ENCODE measurements at places on chromosomes 1 and 21. TPM values are rescaled to one million over a fixed set of nuclear protein-coding genes. Genes with fewer than 3 reads are reported as not detected.

Gene TCHH
- total RNA-seq: 0.11 TPM

Gene CD247
- total RNA-seq: not detected

Gene CNST
- 15.3 TPM for total RNA-seq

Gene LCE1C
- not detected for total RNA-seq

Gene ROR1
- 97.8 TPM for total RNA-seq

Gene CFAP107
- total RNA-seq: not detected

Gene FCRL5
- total RNA-seq: not detected

Gene FCRL1
- total RNA-seq: not detected

Gene ZFP69B
- total RNA-seq: 2.7 TPM

Gene TTC24
- not detected for total RNA-seq

Gene BRINP3
- not detected for total RNA-seq
